Motor neuron (in vitro differentiated cells): ENCODE measurements at places on chromosomes 16 and 17. TPM values are rescaled to one million over a fixed set of nuclear protein-coding genes. Genes with fewer than 3 reads are reported as not detected.

The CTF1 gene
- total RNA-seq = 0.81 and 2.0 TPM in 2 replicates

DNA sequence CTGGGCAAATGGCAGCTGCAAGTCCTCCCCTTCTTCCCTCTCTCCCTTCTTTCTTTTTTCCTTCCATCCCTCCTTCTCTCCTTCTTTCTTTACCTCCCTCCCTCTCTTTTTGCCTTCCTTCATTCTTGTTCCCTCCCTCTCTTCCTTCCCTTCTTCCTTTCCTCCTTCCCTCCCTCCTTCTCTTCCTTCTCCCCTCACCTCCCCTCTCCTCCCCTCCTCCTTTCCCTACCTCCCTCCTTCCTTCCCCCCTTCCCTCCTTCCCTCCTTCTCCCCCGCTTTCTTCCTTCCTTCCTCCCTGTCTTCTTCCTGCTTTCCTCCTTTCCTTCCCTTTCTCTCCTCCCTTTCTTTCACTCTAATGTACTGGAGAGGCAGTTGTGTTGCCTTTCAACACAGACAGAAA, 110.8 kb upstream of the SALL1 start:
- ATAC-seq = no peak

- ATAC-seq = no peak
Measured at GRCh38 chr16:29684679-29685078, 5.7 kb downstream of the QPRT start.

- ATAC-seq = no peak
Measured at GRCh38 chr17:48843187-48843900, 12.5 kb downstream of the CALCOCO2 start.

GRCh38 chr17:19270347-19270703, 33.2 kb downstream of the EPN2 start:
- ATAC-seq = no peak
